ENCODE measurements at places on chromosomes 16 and 17.
A peak's percentile ranks its signal among the peaks of the same experiment; 100 is the strongest.

DNA sequence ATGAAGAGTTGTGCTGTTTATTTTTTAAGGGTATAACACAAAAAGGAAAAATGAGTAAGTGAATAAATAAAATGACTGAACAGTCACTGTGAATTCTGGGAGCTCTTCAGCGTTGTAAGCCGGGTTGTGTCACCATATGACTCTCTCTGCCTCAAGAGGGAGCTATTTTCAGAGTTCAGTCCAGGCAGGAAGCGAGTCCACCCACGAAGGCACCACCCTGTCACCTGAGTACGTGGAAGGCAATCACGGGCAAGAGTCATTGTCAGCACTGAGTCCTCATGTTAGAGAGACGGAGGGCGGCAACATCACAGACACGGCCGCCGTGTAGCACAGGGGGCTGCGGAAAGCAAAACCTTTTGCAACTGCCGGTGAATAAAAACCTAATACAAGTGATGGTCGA is 227.6 kb downstream of the UTP18 start:
- DNase-seq, result no peak

DNA sequence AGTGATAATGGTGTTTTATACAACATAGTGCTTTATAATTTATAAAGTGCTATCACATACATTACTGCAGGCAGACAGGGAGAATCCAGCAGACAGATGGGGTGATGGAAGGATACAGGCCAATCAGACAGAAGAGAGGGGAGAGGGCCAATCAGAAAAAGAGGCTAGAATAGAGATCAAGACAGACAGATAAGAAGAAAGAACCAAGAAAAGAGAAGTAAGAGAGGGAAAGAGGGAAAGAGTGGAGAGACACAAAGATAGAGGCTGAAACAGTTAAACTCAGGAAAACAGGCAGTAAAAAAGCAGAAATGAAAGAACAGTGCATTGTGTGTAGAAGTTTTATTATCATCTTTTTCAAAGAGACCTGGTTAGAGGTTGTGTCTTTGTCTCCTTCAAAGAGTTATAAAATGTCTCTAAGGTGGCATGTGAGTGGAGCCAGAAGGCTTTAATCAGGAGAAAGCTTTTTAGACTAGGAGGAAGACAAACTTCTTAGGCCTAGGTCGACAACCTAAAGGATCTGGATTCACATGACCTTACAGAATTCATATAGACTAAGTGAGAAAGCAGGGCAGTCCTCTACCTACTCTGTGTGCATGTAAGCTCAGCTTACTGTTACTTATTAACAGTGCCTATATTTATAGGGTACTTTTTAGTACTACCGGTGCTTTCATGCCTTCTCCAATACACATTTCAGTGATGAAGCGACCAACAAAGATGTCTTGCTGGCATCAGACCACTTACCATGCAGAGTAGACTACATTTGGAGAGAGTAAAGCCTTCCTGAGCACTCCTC is 8.3 kb upstream of the CHD3 start:
- no peak for DNase-seq

DNA sequence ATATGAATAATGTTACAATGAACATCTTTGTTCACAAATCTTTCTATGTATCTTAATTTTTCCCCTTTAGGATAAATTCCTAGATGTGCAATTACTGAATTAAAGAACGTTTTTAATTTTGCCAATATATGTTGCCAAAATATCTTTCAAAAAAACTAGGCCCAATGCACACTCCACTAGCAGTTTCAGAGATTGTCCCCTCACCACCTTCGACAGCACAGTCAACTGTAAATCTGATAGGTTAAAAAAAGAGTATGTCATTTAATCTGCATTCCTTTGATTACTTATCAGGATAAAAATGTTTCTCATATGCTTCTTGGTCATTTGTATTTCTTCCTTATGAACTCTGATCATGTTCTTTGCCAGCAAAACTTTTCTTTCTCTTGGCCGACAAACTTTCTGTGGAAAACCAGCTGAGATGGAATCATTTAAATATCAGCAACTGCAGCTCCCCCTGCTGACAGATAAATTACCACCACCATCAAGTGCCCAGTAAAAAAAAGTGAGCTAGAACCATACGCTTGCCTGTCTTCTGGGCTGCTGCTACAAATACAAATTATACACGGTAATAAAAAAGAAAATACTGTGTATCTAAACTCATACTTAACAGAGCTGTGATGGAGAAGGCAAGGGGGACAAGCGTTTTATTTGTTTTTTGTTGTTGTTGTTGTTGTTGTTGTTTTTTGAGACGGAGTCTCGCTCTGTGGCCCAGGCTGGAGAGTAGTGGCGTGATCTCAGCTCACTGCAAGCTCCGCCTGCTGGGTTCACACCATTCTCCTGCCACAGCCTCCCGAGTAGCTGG is 19.6 kb upstream of the KANSL1 start:
- peak; percentile 79 for DNase-seq

DNA sequence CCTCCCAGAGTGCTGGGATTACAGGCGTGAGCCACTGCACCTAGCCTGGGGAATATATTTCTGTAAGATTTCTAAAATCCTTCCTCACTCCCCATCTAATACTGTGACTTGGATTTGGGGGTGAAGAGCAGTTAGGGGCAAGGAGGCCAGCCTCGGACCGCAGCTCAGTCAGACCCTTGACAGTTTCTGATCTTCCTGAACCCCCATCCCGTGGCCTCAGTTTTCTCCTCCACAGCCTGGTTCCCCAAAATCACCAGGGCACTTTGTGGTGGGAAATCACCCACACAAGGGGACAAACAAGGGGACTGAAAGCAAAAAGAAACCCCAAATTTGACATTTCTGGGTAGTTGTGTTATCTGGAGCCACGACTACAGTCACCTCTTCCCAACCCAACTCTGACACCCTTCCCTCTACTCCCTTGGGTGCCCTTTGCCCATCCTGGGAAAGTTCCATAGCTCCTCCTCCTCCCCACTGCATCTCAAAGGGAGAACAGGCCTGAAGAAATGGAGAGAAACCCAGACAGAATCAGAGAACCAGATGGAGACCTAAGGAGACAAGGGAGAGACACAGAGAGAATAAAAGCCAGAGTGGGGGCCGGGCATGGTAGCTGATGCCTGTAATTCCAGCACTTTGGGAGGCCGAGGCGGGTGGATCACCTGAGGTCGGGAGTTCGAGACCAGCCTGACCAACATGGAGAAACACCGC is 2.8 kb upstream of the STAT5A start:
- peak; percentile 10 for DNase-seq

GRCh38 chr17:606508-607250 is 108.0 kb downstream of the VPS53 start:
- DNase-seq, result no peak

DNA sequence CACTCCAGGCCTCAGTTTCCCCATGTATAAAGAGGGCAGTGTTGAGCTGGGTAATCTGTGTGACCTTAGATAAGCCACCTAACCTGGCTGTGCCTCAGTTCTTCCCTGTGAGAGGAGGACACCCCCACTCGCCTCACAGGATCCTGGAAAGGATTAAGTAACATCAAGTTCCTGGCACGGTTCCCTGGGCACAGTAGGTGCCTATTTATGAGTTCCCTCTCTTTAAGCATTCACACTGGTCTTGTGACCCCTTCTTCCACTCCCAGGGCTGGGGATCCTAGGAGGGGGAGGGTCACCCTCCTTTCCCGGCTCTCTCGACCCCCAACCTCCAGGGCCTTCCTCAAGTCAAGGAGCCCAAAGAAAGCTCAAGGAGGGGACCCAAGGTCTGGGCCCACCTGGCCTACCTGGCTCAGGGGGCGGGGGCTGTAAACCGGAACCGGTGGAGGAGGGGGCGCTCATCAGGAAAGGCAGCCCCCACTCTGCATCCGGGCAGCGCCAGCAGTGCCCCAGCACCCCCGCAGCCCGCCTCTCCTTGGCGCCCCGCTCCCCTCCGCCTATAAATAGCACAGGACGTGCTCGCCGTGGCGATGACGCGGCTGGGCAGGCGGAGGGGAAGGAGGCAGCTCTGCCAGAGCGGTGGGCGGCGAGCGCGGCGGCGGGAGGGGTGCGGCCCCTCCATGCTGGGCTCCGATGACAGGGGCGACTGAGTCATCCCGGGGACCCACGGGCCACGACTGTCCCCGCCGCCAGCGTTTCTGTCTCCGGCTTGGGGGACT is 9.4 kb downstream of the RPL19 start:
- peak; percentile 79 for DNase-seq

DNA sequence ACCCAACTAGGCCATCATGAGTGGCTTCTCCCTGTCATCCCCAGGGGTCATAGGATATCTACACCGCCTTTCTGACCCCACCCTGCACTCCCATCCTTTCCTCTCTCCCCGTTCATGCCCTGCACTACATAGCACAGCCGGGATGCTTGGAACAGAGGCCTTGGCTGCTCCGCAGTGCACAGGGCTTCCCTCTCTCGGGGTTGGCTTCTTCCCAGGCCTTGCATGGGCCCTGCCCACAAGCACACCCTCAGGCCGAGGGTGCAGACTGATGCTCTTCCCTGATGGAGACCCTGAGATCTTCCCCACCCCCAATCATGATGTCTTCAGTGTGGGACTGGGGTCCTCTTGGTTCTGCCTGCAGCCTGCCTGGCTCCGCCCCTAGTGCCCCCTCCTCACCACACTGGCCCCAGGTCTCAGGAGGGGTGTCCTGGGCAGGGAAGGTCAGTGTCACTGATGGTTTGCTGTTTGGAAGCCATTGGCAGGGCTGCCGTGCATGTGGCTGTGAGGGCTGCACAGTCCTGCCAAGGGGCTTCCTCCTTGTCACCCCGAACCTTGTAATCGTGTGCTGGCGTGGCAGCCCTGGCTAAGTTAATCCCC is 14.3 kb upstream of the NAGLU start:
- DNase-seq, result no peak

GRCh38 chr17:67336859-67337258 is 29.5 kb downstream of the PSMD12 start:
- DNase-seq, result no peak

DNA sequence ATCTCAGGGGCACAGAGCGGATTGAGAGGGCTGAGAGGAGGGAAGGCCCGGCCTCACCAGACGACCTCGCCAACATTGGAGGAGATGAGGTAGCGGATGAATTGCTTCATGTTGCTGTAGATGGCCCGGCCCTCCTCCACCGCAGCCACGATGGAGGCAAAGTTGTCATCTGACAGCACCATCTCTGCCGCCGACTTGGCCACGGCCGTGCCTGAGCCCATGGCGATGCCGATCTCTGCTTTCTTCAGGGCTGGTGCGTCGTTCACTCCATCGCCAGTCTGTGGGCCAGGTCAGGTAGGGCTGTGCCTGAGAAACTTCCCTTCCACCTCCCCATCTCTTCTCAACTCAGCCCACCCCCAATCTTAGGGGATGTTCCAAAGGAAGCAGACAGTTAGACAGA is 21.1 kb upstream of the P2RX1 start:
- no peak for DNase-seq

GRCh38 chr16:63201851-63202250 is 1165.6 kb upstream of the CDH8 start:
- DNase-seq, result no peak

- no peak for DNase-seq
These were observed 461.2 kb upstream of the CDH5 start for GRCh38 chr16:65905331-65905730.

GRCh38 chr17:27306276-27306835 is 12.4 kb downstream of the WSB1 start:
- no peak for DNase-seq

GRCh38 chr17:78641243-78641642 is 64.0 kb upstream of the DNAH17 start:
- no peak for DNase-seq

GRCh38 chr17:6913608-6914443 is 82.0 kb upstream of the ALOX12 start:
- peak; percentile 68 for DNase-seq

DNA sequence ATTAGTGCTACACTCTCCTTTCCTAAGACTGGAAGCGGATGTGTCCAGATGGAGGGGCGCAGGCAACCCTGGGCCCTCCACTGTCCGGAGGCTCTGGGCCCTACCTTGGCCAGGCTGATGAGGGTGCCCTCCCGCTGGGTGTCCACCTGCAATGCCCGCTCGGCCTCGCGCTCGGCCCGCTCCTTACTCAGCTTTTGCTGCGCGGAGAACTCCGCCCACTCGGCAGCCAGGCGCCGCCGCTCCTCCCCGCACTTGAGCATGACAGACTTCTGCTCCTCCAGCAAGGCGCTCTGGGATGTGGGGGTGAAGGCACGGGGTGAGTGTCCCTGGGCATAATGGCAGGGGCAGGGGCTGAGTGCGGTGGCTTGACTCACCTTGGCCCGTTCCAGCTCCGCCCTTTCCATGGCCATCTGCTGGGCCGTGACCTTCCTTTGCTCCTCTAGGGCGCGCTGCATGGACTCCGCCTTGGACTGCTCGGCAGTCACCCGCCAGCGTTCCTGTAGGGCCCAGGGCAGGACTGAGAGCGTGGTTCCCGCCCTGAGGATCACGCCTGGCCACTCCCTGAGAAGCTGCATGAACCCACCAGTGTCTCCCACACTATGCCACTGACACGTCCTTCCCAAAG is 10.1 kb upstream of the MRPL38 start:
- DNase-seq, result no peak

- no peak for DNase-seq
These were observed 40.4 kb upstream of the CORO6 start for GRCh38 chr17:29663155-29663554.
